GM23248 (cell line): ENCODE measurements at places on chromosomes 13 and 19. TPM values are rescaled to one million over a fixed set of nuclear protein-coding genes. Genes with fewer than 3 reads are reported as not detected.
A peak's percentile ranks its signal among the peaks of the same experiment; 100 is the strongest.

- DNase-seq: peak; percentile 98
Observed at GRCh38 chr19:1252221-1252820, 3.9 kb downstream of the MIDN start.

GRCh38 chr13:77904031-77904430 is 14.6 kb downstream of the EDNRB start:
- DNase-seq: no peak

Gene ATCAY
- total RNA-seq: not detected in 2 replicates

Gene ZNF878
- not detected in 2 replicates for total RNA-seq

DNA sequence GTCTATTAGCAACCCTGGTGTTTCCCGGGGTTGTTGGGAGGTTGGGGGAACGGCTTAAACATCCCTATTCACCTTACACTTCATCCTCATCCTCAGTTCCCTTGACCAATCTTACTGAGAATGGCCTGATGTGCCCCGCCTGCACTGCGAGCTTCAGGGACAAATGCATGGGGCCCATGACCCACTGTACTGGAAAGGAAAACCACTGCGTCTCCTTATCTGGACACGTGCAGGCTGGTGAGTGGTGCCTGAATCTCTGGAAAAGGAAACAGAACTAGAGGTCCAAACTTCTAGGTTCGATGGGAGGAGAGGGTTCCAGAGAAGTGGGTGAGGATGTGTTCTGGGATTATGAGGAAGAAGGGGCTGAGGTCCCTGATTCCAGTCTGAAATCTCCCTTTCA is 5.9 kb downstream of the PINLYP start:
- no peak for DNase-seq

GRCh38 chr13:90510319-90510718 is 837.2 kb upstream of the MIR17HG start:
- no peak for DNase-seq

Gene PRODH2
- total RNA-seq: not detected in 2 replicates

GRCh38 chr13:59734393-59734792 is 429.3 kb downstream of the DIAPH3 start:
- no peak for DNase-seq

Gene TMPRSS9
- total RNA-seq: not detected in 2 replicates

GRCh38 chr13:37576601-37577000 is 22.0 kb downstream of the POSTN start:
- no peak for DNase-seq

Gene DNASE2
- total RNA-seq: 35.4 and 40.9 TPM in 2 replicates

DNA sequence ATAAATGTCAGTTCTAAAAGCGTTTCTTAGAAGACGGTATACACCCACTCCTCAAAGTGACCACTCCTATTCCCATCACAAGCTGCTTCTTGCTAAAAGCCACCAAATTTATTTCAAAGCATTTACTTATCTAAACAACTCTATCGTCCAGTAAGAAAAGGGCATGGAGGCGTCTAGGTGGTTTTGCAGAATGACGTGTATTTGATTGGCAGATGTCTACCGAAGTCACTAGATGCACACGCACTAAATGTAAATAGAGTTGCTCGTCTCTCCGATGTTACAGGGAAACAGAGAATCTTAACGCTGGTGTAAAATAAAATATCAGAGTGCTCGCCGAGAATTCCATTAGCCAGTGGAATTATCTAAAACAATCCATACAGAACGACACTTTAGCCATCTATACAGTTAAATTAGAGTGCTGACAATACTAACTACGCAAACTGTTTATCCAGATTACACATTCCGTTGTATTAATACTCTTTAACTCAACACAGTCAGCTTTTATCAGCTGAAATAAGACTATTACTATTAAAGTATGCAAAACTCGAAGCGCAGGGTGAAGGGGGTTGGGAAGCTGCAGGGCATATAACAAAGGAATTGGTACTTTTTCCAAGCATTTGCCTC is 1.9 kb downstream of the KLF12 start:
- DNase-seq: peak; percentile 25

- no peak for DNase-seq
Observed at GRCh38 chr13:40779049-40779448, 8.1 kb upstream of the MRPS31 start.

DNA sequence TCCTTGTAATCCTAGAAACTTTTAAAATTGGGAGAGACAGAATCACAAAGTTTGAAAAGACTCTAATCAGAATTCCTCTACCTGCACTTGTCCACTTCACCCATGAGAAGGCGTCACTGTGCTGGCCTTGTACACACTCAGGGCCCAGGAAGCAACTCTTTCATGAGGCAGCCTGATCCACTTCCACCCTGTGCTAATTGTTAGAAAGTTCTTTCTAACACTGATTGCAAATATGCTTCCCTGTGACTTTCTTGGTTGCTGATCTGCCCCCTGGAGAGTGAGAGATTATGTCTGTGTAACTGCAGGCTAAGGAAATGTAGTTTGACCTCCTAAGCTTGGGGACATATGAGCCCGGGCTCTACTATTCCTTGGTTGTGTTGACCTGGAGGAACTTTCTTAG is 494.6 kb downstream of the MYO16 start:
- no peak for DNase-seq

Gene ICAM1
- 21.6 and 22.3 TPM in 2 replicates for total RNA-seq

DNA sequence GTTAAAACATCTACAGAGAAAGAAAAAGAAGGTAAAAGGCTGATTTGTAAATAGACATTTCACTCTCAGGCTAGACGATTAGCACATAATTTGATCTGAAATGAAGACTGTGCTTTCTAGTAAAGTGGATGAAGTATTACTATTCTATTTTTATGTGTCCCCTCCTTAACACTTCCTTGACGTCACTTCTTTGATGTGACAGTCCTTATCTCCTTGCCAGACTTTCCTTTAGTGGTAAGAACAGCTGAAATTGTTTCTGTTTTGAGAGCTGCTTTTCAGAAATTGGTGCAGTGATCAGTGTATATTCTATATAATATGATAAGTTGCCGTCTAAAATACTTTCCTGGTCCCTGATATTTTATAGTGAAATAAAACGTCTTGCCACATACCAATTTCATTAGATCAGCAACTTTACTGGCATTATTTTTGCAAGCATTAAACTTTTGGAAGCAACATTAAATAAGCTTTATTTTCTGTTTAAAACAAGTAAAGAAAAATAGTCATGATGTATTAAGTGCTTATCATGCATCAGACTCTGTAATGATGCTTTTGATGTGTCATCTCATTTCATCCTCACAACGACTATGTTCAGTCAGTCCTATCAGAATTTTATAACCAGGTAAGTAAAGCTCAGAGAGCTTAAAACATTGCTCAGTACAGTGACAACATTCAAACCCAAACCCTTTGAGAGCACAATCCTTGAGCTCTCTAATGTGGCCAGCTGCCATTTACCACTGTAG is 210.3 kb upstream of the PCDH9 start:
- no peak for DNase-seq

GRCh38 chr13:45817833-45818232 is 33.7 kb downstream of the SIAH3 start:
- no peak for DNase-seq

Gene CRLF1
- 40.0 and 59.2 TPM in 2 replicates for total RNA-seq

GRCh38 chr19:7792281-7792680 is 29.2 kb downstream of the CLEC4M start:
- DNase-seq: no peak

- no peak for DNase-seq
Observed at GRCh38 chr19:8305798-8306197, 2.4 kb downstream of the CD320 start.
